ENCODE measurements at places on chromosomes 1 and 21. TPM values are rescaled to one million over a fixed set of nuclear protein-coding genes. Genes with fewer than 3 reads are reported as not detected.

GRCh38 chr1:201882665-201883132 is 6.0 kb upstream of the SHISA4 start:
- no peak for DNase-seq

DNA sequence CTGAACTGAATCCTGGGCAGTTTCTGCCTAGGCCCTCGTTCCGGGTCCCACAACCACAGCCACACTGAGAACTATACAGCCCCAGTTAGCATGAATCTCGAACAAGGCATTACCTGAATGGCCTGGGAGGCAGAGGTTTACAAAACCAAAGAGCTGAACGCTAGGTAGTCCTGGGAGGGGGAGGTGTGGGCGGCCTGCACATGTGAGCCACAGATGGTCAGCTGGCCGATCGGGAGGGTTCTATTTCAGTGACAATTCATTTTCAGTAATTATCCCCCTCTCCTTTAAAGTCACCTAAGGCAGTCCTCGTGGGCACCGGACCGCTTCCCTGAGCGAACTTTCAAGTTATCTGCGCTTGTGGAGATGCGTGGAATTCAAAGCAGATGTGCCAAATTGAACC is 111.9 kb downstream of the GLIS1 start:
- no peak for DNase-seq

- no peak for DNase-seq
These were observed 462.3 kb downstream of the OMA1 start for GRCh38 chr1:58084266-58084665.

Gene HMCN1
- total RNA-seq: 45.4 TPM

GRCh38 chr1:165942062-165942461 is 114.6 kb downstream of the UCK2 start:
- DNase-seq: no peak
